ENCODE measurements at places on chromosomes 16 and 17. TPM values are rescaled to one million over a fixed set of nuclear protein-coding genes. Genes with fewer than 3 reads are reported as not detected.

CSHL1 gene
- not detected for total RNA-seq

GRCh38 chr16:48280546-48280945 is 33.2 kb upstream of the ABCC11 start:
- no peaks in the 10 kb centered on the region for H3K27me3 ChIP-seq
- peaks cover 5% of the 10 kb centered on the region for H3K4me1 ChIP-seq
- H3K4me3 ChIP-seq = no peak overlapping the region
- no peak overlapping the region for H3K27ac ChIP-seq
- peaks cover 37% of the 10 kb centered on the region for H3K36me3 ChIP-seq

DNA sequence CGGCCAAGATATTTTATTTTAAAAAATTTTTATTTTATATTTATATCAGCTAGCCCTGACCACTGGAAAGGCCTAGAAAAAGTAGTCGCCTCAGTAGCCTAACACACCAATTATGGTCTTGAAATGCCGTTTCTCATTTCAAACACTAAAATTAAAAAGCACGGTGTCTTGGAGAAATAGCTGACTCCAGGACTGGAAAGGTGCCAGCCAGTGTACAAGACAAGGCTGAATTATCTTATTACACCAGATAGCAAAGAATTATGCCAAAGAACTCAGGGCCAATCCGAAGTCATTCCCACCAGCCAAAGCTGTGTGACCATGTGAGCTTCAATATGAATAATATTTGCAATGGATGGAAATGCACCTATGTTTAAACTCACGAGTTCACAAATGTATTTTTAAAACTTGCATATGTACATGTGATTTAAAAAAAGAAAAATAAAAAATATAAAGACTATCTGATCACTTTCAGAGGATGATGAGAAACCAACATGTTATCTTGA is 19.9 kb upstream of the ATP2C2 start:
- no peaks in the 10 kb centered on the region for H3K36me3 ChIP-seq
- no peak overlapping the region for H3K27ac ChIP-seq
- no peaks in the 10 kb centered on the region for H3K27me3 ChIP-seq
- no peak overlapping the region for H3K4me3 ChIP-seq
- DNase-seq = no peak

MAPK7 gene
- total RNA-seq = 10.7 TPM

- no peak overlapping the region for H3K27ac ChIP-seq
- peaks cover 11% of the 10 kb centered on the region for H3K36me3 ChIP-seq
- no peak overlapping the region for H3K4me3 ChIP-seq
- H3K4me1 ChIP-seq = peaks cover 10% of the 10 kb centered on the region
- no peak for DNase-seq
Measured at GRCh38 chr17:67218385-67218950, 26.5 kb downstream of the HELZ start.

TOX3 gene
- not detected for total RNA-seq

- peaks cover 31% of the 10 kb centered on the region for H3K4me1 ChIP-seq
- H3K36me3 ChIP-seq = peaks cover 1% of the 10 kb centered on the region
Measured at GRCh38 chr16:80804526-80805383, at the start of gene CDYL2. TSS of gene CDYL2 (minus strand) at chr16:80804598. CDS start at chr16:80804173, 425 bp downstream.

DNA sequence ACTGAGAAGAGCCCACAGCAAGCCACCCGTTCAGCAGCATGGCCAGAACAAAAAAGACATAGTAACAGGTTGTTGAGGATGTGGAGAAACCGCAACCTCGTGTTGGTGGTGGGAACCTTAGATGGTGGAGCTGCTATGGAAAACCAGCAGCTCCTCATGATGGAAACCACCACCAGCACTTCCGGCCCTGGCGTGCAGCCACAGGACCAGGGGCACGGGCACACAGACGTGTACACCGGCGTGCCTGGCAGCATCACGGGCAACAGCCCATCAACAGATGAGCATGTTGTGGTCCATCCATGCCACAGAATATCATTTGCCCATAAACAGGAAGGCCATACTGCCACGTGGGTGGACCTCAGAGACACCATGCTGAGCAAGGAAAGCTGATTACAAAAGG is 11.9 kb downstream of the CTU2 start:
- H3K4me1 ChIP-seq = no peaks in the 10 kb centered on the region
- H3K27me3 ChIP-seq = no peaks in the 10 kb centered on the region
- H3K4me3 ChIP-seq = no peak overlapping the region
- peaks cover 18% of the 10 kb centered on the region for H3K36me3 ChIP-seq
- DNase-seq = no peak

ACSM2A gene
- not detected for total RNA-seq

DLX3 gene
- total RNA-seq = not detected

- no peak for DNase-seq
- H3K27ac ChIP-seq = no peak overlapping the region
- no peaks in the 10 kb centered on the region for H3K36me3 ChIP-seq
- H3K4me1 ChIP-seq = peaks cover 8% of the 10 kb centered on the region
- H3K27me3 ChIP-seq = peaks cover 32% of the 10 kb centered on the region
Measured at GRCh38 chr16:73052576-73052975, 4.6 kb upstream of the ZFHX3 start.

DNA sequence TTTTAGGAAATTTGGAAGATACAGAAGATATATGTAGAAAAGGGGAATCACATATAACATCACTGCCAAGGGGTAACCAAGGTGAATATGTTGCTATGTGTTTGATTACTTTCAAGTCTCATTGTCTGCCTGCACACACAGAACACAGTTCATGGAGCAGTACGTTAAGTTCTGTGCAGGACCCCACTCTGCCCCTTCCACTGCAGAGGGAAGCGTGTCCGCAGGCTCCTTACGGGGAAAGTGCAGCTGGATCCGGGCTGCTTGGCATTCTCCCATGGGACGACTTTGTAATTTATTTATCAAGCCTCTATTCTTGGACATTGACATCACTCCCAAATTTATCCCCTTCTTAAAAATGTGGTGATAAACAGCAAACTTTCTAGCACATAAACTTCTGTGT is 226.8 kb downstream of the FOXL1 start:
- DNase-seq = no peak
- no peaks in the 10 kb centered on the region for H3K36me3 ChIP-seq
- no peaks in the 10 kb centered on the region for H3K4me1 ChIP-seq
- H3K27me3 ChIP-seq = peaks cover 14% of the 10 kb centered on the region

GRB7 gene
- total RNA-seq = 2.1 TPM

Measured in activated naive CD4-positive, alpha-beta T cell treated with anti-CD3 and anti-CD28 coated beads for 36 hours (primary cell).